Kasumi-1 (cell line): ENCODE measurements at places on chromosomes 11 and 22.

DNA sequence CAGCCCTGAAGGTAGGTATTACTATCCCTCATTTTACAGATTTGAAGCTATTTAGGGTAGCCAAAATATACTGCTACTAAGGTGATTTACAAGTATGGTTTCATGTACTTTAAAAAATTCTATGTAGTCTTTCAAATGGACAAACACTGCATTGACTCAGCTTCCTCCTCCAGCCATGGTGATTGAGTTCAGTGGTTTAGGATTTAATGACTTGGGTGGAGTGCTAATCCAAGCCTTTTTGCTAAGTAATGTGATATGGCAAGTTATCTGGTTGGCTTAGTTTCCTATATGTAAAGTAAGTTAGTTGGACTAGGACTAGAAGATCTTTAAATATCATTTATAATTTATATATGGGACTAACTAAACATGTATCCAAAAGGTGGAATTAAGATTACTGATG is 77.9 kb downstream of the ARHGAP20 start:
- DNase-seq, result no peak

- DNase-seq, result no peak
Observed at GRCh38 chr11:69054397-69055211, 5.9 kb downstream of the TPCN2 start.

DNA sequence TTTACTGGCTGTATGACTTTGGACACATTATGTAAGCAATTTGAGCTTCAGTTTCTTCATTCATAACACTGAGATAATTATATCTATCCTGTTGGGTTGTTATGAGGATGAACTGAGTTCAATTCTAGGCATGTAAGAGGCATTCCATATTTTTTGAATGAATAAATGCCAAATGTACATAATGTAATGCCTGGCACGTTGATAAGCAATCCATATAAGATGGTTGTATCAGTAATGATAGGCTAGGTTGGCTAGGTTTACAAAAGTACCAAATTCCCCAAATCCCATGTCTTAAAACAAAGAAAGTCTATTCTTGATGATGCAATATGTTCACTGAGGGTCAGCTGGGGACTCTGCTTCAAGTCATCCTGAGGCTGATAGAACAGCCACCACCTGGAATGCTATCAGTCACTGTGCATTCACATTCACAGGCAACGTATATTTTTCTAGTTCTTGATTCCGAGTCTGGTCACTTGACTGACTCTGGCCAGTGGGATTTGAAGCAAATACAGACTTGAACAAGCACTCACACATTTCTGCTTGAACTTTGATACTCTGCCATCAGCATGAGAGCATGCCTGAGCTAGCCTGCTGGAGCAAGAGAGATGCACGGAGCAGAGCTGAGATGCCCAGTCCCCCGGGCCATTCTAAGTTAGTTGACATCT is 104.0 kb upstream of the TIMP3 start:
- DNase-seq, result no peak

DNA sequence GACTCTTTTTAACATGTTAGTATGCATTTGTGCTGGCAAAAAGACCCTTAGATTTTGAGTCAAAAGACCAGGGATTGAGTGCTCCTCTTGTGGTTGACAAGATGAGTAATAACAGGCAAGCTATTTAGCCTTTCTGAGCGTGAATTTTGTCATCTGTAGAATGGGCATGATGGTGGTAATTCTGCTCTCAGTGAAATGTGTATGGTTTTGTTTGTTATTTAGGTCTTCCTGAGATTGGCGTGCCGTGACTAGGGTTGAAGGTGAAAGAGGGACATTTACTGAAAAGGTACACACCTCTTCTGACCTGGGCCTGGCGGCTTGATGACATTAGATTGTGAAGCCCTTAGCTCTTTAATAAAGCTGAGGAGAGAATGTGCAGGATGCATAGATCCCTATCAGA is 8.4 kb upstream of the CEP295 start:
- DNase-seq, result no peak

GRCh38 chr11:122670131-122670530 is 14.6 kb downstream of the UBASH3B start:
- DNase-seq, result no peak

GRCh38 chr11:57476757-57477506 is 16.6 kb downstream of the RTN4RL2 start:
- peak; percentile 70 for DNase-seq

GRCh38 chr22:49737101-49737551 is 90.5 kb downstream of the BRD1 start:
- DNase-seq, result no peak

DNA sequence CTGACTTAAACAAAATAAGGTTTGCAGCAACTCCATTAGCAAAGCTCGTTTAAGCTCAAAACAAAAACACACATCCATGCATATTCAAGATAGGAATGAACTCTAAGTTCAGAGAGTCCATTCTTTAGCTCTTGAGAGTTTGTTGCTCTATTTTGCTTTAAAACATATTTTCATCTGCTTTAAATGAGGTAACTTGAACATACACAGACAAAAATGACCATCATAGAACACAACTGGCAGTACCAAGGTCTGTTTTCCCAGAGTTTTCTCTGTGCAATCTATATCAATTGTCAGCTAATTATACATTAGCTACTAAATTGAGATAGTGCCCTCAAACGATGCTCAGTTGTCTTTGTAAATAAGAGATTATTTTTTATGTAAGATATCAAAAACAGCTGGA is 423.2 kb upstream of the ANO3 start:
- DNase-seq, result no peak

DNA sequence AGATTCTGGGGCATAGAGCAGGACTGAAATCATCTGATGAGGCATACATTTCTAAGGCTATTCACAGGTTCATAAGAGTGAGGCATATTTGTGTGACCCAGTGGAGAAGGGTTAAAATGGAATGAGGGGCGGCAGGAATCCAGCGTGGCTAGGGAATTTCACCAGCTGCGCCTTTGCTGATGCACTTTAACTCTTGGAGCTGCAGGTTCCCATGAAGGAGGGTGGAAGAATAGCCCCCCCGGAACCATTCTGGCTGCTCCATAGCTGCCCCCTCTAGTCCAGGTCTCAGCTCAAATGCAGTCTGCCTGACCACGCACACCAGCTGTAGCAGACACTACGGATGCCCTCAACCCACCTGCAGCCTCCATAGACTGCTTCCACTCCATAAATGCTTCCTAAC is 31.5 kb downstream of the TENM4 start:
- no peak for DNase-seq

DNA sequence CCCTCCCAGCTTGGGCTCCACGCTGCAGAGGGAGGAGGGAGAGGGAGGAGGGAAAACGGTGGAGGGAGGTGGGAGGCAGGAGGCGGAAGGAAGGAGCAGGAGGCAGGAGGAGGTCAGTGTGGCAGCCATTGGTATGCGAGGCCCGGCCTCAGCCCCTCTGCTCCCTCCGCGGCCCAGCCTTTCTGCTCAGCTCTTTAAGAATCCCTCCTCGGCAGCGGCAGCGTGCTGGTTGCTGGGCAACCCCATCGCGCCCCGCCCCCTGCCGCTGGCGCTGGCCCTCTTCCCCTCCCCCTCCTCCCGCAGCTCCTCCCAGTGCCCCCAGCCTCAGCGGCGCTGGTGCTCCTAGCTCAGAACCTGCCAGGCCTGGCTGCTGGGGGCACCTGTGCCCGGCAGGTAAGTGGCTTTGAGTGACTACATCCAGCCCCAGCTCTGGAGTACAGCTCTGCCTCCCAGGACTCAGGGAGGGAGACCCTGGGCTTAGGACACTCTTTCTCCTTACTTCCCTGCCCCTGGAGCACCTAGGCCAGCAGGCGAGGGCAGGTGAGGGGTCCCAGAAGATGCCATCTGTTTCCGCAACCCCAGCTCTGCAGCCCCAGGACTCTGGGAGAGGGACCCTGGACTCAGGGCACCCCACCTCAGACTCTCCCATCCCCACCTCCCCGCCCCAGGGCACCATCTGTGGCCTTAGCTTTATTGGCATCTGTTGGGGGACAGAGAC is 7.2 kb upstream of the FLRT1 start:
- DNase-seq, result peak; percentile 58

DNA sequence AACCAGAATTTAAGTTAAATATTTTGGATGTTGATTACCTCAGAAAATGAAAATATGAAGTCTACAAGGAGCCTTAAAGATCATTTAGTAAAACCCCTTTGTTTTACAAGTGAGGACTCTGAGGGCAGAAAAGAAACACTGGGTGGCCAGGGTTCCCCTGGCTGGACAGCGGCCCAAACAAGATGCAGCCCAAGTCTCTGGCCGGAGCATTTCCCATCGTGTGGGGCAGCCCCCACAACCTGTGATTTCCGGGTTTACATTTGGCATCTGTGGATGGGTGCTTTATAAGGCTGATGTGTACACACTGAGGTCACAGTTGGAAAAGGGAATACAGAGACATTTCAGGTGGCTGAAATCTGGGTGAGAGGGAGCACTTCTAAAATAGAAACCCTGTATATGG is 28.8 kb upstream of the B3GAT1 start:
- no peak for DNase-seq

DNA sequence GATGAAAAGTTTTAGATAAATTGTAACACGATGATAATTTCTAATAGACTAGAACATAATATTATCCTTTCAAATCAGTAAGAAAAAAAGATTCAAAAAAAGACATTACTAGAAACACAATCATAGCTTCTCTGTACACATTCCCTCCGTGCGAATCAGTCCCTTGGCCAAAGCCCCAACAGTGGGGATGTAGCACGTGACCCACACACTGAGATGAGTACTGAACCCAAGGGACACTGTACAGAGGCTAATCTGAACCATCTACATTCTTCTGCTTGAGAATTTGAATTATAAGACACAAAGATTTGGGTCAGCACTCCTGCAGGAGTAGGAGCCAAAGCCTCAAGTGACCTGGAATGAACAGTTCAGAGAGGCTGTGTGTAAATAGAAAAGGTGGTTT is 353.7 kb downstream of the INSC start:
- DNase-seq, result no peak

DNA sequence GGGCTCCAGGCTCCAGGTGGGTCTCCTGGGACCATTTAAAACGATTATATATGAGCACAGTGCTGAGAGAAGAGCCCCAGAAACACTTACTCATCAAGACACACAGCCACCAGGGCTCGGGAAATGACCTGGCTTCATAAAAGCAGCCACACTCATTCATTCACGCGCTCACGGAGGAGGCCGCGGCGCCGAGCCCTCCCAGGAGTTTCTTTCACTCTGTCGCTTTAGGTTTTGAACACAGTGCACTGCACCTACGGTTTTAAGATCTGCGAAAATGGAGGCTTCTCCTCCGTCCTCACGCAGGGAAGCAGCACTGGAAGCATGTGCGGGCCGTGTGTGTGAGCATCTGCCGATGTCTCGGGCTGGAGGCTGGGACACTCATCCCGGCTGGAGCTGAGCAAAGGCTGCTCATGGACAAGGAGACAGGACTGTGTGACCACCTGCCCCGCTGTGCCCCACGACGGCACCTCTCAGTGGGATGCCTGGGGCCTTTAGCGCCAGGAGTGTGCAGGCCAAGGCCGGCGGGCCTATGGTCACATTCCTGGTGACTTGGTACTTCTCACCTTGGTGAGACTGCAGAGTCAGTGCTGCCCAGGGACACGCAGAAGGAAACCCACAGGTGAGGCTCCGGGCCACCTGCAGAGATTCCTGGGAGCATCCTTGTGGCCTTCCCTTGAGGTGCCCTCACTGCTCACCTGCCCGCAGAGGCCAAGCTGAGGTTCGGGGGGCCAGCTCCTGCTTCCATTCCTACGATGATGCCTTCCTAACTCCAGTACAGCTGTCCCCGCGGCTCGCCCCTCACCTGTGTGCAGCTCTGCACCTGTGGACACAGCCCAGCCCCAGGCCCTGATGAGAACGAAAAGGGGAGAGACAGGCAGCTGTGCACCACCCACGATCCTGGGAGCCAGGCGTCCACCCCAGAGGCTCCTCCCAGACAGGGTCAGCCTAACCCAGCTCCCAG is 872.0 kb downstream of the BRD1 start:
- DNase-seq, result no peak

- no peak for DNase-seq
Observed at GRCh38 chr11:114813189-114813718, 134.9 kb downstream of the NXPE2 start.

- no peak for DNase-seq
Observed at GRCh38 chr11:28077521-28077920, 30.4 kb downstream of the KIF18A start.

DNA sequence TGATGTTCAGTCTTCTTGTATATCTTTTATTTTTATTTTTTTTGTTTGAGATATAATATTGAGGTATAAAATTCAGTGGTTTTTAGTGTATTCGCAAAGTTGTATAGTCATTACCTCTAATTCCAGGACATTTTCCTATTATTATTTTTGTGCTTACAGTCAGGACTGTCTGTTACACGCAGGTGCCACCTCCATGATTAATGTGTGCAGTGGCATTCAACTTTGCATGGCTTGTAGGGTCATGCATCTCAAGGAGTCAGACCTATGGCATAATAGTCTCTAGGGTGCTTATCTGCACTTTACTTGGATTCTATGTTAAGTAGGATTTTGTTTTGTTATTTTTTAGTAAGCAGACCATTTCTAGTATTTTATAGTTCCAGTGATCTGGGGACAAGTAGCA is 1.0 kb downstream of the CTR9 start:
- DNase-seq, result no peak

GRCh38 chr11:11975201-11976092 is 33.0 kb downstream of the DKK3 start:
- no peak for DNase-seq

- DNase-seq, result no peak
Observed at GRCh38 chr11:1339066-1339675, 29.7 kb upstream of the TOLLIP start.

DNA sequence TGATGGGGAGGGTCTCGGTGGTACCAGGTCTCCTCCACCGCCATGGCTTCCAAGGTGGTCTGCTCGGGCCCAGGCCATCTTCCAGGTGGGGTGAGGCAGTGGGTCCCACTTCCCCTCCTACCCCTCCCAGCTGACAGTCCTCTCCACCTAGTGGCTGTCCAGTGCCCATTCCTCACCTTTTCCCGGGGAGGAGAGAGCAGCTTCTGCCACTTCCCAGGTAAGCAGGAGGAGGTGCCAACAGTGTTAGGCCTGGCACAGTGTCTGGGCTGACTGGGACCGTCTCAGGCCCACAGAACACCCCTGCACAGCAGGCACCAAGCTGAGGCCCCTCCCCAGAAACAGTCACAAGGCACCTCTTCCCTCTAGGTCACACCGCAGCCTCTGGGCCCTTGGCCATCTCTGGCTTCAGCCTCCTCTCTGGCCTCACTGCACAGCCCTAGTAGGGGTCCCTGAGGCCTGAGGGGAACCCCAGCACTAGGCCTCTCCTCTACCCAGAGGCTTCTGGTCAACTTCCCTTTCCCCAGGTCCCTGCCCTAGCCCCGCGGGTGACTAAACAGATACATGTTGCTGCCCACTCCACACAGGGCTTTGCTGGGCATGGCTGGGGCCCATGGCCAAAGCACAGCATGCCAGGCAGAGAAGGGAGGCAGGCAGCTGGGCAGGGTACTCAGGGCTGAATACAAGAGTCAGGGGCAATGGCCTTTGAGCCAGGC is 2.3 kb upstream of the ANKRD13D start:
- no peak for DNase-seq

- no peak for DNase-seq
Observed at GRCh38 chr22:46598224-46598623, 22.0 kb upstream of the GRAMD4 start.

- DNase-seq, result no peak
Observed at GRCh38 chr11:15114501-15115475, at the start of gene INSC. TSS of gene INSC (plus strand) at chr11:15114923. CDS start at chr11:15149175, 34,252 bp downstream.

GRCh38 chr11:111423250-111423615 is 44.2 kb upstream of the POU2AF1 start:
- no peak for DNase-seq
